Heart left ventricle (tissue), 16 donors: ENCODE measurements at places on chromosomes 11 and 22. TPM values are rescaled to one million over a fixed set of nuclear protein-coding genes. Genes with fewer than 3 reads are reported as not detected.

DNA sequence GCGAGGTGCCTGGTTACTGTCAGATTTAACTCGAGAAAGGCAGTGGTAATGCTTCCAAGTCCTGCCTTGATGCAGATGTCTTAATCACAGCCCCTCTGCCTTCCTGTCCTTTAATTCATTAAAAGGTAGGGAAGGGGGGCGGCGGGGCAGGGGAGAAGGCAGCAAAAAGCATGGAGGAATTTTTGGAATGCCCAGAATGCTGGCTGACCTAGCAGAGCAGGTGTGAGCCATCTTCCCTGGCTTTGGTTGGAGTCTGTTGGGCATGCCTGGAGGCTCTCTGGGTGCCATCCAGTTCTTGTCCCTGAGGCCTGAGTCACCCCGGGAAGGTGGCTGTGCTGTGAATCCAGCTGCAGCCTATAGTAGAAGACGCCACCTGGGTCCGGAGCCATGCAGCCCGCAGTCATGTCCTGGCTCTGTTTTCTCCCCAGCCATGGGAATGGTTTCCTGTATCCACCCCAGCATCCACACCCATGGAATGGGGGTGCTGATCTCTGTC, 15.6 kb downstream of the KIAA1671 start:
- H3K36me3 ChIP-seq, result no peaks in the 10 kb centered on the region
- no peak overlapping the region for H3K4me3 ChIP-seq
- no peak overlapping the region for H3K27ac ChIP-seq
- H3K4me1 ChIP-seq, result peaks cover 23% of the 10 kb centered on the region
- peak; percentile 39 for DNase-seq

DNAJB13 gene
- total RNA-seq, result not detected

TRIM51 gene
- total RNA-seq, result not detected

PANX3 gene
- total RNA-seq, result not detected

GRCh38 chr11:27372164-27372563, 9.1 kb upstream of the CCDC34 start:
- DNase-seq, result no peak
- H3K4me1 ChIP-seq, result no peaks in the 10 kb centered on the region
- no peaks in the 10 kb centered on the region for H3K27me3 ChIP-seq
- no peak overlapping the region for H3K4me3 ChIP-seq
- H3K36me3 ChIP-seq, result peaks cover 5% of the 10 kb centered on the region

CCDC73 gene
- not detected for total RNA-seq

DNA sequence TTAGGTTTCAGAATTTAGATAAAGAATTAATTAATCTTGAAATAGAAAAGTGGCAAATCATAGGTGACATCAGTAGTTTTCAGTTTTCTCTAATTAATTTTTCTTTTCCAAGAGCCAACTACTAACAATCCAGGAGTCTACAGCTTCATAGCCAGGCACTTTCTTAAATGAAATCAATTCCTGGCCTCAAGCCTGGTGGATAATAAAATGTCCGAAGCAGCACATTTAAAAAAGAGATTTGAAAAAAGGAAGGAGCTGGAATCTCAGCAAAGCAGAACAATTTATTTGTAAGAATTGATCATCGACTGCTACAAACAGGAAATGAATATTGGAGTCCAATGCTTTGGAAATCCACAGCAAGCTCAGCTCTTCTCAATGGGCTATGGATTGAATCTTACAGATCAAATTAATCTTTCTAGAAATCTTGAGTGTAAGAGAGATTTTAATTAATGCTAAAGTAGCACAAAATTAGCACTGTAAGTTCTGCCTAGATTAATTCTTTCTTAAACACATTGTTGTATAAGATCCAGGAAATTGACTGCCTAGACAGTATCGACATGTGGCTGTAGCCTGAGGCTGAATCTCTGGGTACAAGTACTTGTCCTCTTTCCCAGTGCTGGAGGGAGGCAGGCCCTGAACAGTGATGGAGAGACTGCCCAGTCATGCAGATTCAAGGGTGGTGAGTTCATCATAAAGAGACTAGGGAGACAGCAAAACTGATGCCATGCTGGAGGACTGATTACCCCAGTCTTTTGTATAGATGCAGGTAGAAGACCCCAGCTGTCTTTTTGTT, 167.8 kb upstream of the POU2AF2 start:
- no peak for DNase-seq
- no peak overlapping the region for H3K4me3 ChIP-seq
- no peaks in the 10 kb centered on the region for H3K36me3 ChIP-seq
- H3K27ac ChIP-seq, result no peak overlapping the region
- no peaks in the 10 kb centered on the region for H3K4me1 ChIP-seq

SCGB2A2 gene
- not detected for total RNA-seq

DNA sequence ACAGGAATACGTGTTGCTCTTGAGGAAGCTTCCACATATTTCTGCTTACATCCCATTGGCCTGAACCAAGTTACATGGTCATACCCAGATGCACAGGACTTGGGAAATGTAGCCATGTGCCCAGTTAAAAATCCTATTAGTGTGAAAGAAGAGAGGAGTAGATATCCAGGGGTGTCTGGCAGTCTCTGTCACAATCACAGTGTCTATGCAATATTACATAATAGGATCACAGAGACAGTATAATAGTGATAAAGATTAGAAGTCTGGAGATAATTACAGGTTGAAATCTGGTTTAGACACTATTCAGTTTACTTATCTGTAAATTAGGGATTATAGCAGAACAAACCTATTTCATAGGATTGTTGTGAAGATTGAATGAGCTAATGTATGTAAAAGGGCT, 62.6 kb upstream of the SLC6A5 start:
- no peak overlapping the region for H3K27ac ChIP-seq
- no peak overlapping the region for H3K4me3 ChIP-seq
- H3K27me3 ChIP-seq, result no peaks in the 10 kb centered on the region
- no peak for DNase-seq
- H3K36me3 ChIP-seq, result no peaks in the 10 kb centered on the region
- H3K4me1 ChIP-seq, result no peaks in the 10 kb centered on the region

GRCh38 chr11:134034496-134035381, 34.1 kb upstream of the JAM3 start:
- peak overlapping the region; percentile 91 for H3K27ac ChIP-seq
- H3K4me3 ChIP-seq, result no peak overlapping the region
- no peaks in the 10 kb centered on the region for H3K27me3 ChIP-seq
- H3K4me1 ChIP-seq, result peaks cover 61% of the 10 kb centered on the region

CTSW gene
- 0.45 TPM for total RNA-seq

C11orf42 gene
- total RNA-seq, result not detected

- H3K36me3 ChIP-seq, result no peaks in the 10 kb centered on the region
- DNase-seq, result no peak
- H3K4me3 ChIP-seq, result no peak overlapping the region
- H3K4me1 ChIP-seq, result no peaks in the 10 kb centered on the region
Measured at GRCh38 chr22:47069270-47069669, 306.8 kb downstream of the TBC1D22A start.

MS4A18 gene
- not detected for total RNA-seq

GRCh38 chr11:130068986-130069658, 572 bp upstream of the APLP2 start:
- H3K27ac ChIP-seq, result peak overlapping the region; percentile 95
- H3K4me1 ChIP-seq, result peaks cover 4% of the 10 kb centered on the region
- H3K27me3 ChIP-seq, result no peaks in the 10 kb centered on the region
- no peaks in the 10 kb centered on the region for H3K36me3 ChIP-seq

CSNK2A3 gene
- 1.3 TPM for total RNA-seq

BLID gene
- not detected for total RNA-seq

- peaks cover 23% of the 10 kb centered on the region for H3K27me3 ChIP-seq
- no peak for DNase-seq
- no peak overlapping the region for H3K4me3 ChIP-seq
- H3K27ac ChIP-seq, result no peak overlapping the region
- H3K4me1 ChIP-seq, result no peaks in the 10 kb centered on the region
Measured at GRCh38 chr11:58659910-58660570, 37.6 kb downstream of the CNTF start.

GRCh38 chr22:18060646-18061620, 16.9 kb upstream of the PEX26 start:
- no peaks in the 10 kb centered on the region for H3K27me3 ChIP-seq
- no peak for DNase-seq
- H3K36me3 ChIP-seq, result no peaks in the 10 kb centered on the region
- H3K4me1 ChIP-seq, result peaks cover 18% of the 10 kb centered on the region
- H3K27ac ChIP-seq, result no peak overlapping the region

- H3K36me3 ChIP-seq, result no peaks in the 10 kb centered on the region
- no peaks in the 10 kb centered on the region for H3K27me3 ChIP-seq
- no peak overlapping the region for H3K4me3 ChIP-seq
- H3K4me1 ChIP-seq, result no peaks in the 10 kb centered on the region
- DNase-seq, result no peak
Measured at GRCh38 chr11:88402784-88403183, 65.2 kb upstream of the CTSC start.

GRCh38 chr11:85751724-85752123, 59.2 kb downstream of the SYTL2 start:
- H3K36me3 ChIP-seq, result no peaks in the 10 kb centered on the region
- peaks cover 3% of the 10 kb centered on the region for H3K4me1 ChIP-seq
- H3K27me3 ChIP-seq, result no peaks in the 10 kb centered on the region
- H3K27ac ChIP-seq, result no peak overlapping the region
- no peak overlapping the region for H3K4me3 ChIP-seq

DNA sequence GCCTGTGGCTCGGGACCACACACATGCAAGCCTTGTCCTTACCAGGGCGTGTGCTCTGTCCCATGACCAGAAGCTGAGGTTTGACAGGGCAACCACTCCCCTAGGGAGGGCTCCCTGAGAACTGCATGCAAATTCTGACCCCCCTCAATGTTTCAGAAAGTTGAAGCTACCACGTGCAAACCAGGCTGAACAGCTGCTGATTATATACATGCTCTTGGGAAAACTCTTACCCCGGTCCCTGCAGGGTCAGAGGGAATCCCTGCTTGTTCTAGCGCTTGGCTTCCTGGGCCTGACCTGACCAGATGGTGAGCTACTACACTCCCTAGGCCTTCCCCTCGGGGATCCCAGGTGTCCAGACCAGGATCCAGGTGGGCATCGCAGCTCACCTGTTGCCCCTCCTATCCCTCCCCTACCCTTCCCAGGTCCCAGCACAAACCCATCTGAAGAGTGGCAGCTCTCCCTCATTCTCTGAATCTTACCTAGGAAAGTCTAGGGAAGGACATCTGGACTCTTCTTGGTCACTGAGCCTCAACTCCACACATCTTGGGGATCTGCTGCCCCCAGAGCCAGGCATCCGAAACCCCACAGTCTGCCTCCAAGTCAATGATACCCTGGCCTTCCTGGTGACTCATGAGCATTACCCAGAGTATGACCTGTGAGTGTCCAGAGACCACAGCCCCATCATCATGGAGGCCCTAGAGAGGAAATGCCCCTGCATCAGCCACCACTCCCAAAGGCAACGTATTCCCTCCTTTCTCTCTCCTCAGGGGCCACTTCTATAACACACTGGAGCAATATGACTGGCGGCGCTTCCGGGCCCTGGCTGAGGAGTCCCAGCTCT, 61.5 kb downstream of the BTG4 start:
- H3K4me3 ChIP-seq, result no peak overlapping the region
- H3K4me1 ChIP-seq, result no peaks in the 10 kb centered on the region
- peaks cover 5% of the 10 kb centered on the region for H3K27me3 ChIP-seq
- no peak overlapping the region for H3K27ac ChIP-seq

TRPC6 gene
- not detected for total RNA-seq

DNA sequence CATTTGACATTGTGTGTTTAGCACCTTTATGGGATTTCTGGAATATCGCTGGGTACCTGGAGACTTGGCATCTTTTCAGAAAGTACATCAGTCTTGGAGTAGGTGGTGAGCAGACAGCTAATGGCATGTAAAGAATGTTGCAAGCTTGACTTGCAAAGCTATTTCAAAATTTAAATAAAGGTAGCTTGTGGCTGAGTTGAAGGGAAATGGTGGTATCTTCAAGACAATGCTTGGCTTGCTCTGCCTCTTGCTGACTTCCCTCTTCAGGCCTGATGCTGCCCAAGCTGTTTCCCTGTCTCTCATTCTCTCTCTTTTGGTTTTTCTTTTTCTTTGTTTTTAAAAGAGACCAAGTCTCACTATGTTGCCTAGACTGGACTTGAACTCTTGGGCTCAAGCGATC, 13.2 kb downstream of the ZNRF3 start:
- no peak overlapping the region for H3K4me3 ChIP-seq
- peaks cover 24% of the 10 kb centered on the region for H3K4me1 ChIP-seq
- DNase-seq, result no peak
- no peak overlapping the region for H3K27ac ChIP-seq
- no peaks in the 10 kb centered on the region for H3K27me3 ChIP-seq

GRCh38 chr11:64848826-64849597, 4.6 kb upstream of the CDC42BPG start:
- H3K36me3 ChIP-seq, result peaks cover 6% of the 10 kb centered on the region
- H3K27ac ChIP-seq, result peak overlapping the region; percentile 89
- H3K4me3 ChIP-seq, result no peak overlapping the region
- H3K27me3 ChIP-seq, result no peaks in the 10 kb centered on the region

OR8D4 gene
- total RNA-seq, result not detected

LAYN gene
- 2.2 TPM for total RNA-seq

OR52E5 gene
- not detected for total RNA-seq

DNA sequence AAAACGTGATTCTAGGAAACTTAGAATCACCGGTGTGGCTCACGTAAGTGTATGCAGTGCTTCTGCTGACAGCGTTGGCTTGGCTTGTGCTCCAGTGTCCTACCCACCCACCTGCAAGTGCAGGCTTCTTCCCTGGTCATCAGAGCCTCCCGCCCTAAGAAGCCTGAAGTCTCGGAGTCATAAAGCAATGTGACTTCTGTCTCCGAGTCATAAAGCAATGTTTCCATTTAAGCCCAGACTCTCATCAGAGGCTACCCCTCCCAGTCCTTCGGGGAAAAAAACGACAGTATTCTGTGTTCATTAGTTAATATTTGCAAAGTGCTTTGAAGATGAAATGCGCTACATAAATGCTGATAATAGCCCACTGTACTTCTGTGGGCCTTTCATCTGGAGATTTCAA, 293.8 kb downstream of the OPCML start:
- no peak overlapping the region for H3K4me3 ChIP-seq
- no peak for DNase-seq
- no peaks in the 10 kb centered on the region for H3K4me1 ChIP-seq
- H3K36me3 ChIP-seq, result no peaks in the 10 kb centered on the region

DNA sequence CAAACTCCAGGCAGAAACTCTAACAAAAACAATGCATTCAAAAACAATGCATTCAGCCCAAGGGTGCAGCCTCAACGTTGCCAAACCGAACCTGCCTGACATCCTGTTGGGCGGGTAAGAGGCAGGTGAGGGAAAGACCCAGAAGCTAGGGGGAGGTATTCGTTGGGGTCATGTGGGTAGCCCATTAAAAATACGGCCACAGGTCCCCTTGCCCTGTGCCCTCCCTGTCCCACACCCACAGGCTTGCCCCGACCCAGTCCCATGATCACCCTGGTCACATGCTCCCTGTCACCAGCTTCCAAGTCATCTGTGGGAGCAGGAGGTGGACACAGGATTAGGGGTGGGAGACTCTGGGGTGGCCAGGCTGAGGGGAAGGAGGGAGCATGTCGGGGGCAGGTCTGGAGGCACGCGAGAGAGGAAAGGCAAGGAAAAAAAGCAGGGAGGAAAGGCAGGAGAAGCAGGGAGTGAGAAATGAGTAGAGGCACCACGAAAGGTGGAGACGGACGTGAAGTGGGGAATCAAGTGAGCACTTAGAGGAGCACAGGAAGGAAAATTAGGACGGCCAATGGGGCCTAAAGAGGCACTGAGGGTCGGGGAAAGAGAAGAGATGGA, 683 bp downstream of the PLA2G6 start:
- H3K4me1 ChIP-seq, result peaks cover 19% of the 10 kb centered on the region
- peak overlapping the region; percentile 83 for H3K27ac ChIP-seq
- no peaks in the 10 kb centered on the region for H3K27me3 ChIP-seq
- peak; percentile 54 for DNase-seq
- peak overlapping the region; percentile 57 for H3K4me3 ChIP-seq
- H3K36me3 ChIP-seq, result no peaks in the 10 kb centered on the region

- H3K36me3 ChIP-seq, result no peaks in the 10 kb centered on the region
- peak; percentile 46 for DNase-seq
- no peak overlapping the region for H3K4me3 ChIP-seq
- H3K4me1 ChIP-seq, result no peaks in the 10 kb centered on the region
Measured at GRCh38 chr22:48588151-48588877, 1239.4 kb downstream of the BRD1 start.
